ENCODE measurements at places on chromosomes 1 and 21. TPM values are rescaled to one million over a fixed set of nuclear protein-coding genes. Genes with fewer than 3 reads are reported as not detected.

The PLD5 gene
- total RNA-seq: 9.2 TPM

The CXADR gene
- 17.7 TPM for total RNA-seq

The SLC35F3 gene
- total RNA-seq: 22.7 TPM

The GNG4 gene
- 11.0 TPM for total RNA-seq

The MAP3K21 gene
- total RNA-seq: 0.98 TPM

The CACHD1 gene
- 39.2 TPM for total RNA-seq

The FALEC gene
- not detected for total RNA-seq

The NIBAN1 gene
- total RNA-seq: 54.8 TPM

The LCE3D gene
- total RNA-seq: not detected

All from A673 (cell line).